Activated T-cell treated with anti-CD3 and anti-CD28 coated beads, Interleukin-2, amount 50 U/mL, for 48 hours (primary cell): ENCODE measurements at places on chromosomes 5 and 9.
A peak's percentile ranks its signal among the peaks of the same experiment; 100 is the strongest.

DNA sequence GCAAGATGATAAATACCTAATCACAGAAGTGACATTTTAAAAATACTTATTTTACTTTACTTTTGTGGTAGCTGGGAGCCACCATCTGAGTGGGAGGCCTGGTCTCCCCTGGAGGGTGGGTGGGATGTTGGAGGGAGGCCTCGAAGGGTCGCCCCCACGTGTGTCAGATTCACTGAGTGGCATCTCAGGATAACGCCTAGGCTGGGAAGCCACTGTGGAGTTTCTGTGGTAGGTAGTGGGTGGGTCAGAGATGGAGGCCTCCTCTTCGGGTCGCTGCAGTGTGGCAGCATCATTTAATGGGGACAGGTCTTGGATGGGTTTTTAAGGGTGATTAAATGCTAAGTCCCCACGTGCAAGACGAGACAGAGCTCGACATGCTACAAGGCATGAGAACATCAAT is 1154.8 kb upstream of the CDH18 start:
- DNase-seq, result peak; percentile 16

- no peak for DNase-seq
Observed at GRCh38 chr9:93978551-93978950, 23.4 kb upstream of the BARX1 start.

- DNase-seq, result peak; percentile 54
Observed at GRCh38 chr5:6780802-6781391, 67.7 kb downstream of the TENT4A start.

GRCh38 chr5:93721511-93721910 is 19.9 kb downstream of the POU5F2 start:
- no peak for DNase-seq

GRCh38 chr5:125149110-125149509 is 402.7 kb upstream of the ZNF608 start:
- DNase-seq, result no peak

DNA sequence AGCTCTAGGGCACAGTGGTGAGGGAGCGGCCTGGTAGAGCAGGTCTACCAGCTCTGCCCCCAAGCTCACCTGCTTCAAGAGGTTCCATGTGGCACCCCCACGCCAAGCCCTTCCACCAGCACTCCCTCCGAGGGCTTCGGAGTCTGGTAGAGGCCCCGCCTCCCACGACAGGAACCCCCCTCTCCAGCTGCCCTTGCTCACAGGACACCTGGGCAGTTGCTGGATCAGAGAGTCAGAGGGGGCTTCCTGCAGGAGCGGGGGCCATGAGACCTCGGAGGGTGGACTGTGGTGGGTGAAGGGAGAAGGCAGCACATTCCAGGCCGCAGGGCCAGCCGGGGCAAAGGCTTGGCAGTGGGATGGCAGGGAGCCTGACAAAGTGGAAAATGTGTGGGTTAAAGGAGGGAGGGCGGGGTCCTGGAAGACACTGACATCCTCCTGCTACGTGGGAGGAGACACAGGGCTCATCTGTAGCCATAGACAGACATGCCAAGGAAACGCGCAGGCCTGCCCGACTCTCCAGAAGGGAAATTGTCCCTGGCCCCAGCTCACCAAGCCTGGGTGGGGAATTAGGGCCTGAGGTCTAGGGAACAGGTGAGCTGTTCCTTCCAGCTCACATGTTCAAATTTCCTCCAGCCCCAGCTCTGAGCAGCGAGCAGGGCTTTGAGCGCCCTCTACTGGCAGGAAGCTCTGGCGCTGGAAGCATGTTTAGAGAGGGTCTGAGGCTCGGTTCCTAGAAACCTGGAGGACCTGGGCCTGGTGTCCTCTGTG is 74.2 kb downstream of the NTNG2 start:
- peak; percentile 88 for DNase-seq

DNA sequence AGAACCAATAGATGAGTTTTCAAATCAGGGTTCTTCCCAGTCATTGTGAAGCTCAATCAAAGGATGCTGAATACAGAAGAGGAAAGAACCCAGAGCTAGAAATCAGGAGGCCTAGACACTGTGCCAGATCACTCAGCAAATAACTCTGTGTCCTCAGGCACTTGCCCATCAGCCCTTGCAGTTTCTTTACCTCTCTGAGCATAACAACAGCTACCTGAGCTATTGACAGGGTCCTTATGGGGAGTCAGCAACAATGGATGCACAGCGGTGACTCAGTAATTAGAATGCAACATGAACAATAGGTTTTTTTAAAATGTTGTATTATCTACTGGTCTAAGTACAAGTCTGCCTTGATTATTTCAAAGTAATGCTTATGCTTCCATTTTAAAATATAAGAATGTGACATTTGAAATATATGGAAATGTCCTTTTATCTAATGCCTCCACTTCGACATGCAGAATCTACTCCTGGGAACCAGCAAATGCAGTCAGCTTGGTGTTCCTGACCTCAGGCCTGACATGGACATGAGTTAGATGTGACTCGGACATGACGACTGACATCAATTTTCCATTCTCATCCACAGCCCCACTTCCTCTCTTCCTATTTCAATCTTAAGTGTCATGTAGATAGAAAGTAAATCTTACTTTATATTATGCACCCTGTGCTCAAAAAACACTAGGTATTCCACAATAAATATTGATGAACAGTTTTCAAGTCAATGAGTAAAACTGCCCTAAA is 155.0 kb downstream of the TLE1 start:
- DNase-seq, result no peak

DNA sequence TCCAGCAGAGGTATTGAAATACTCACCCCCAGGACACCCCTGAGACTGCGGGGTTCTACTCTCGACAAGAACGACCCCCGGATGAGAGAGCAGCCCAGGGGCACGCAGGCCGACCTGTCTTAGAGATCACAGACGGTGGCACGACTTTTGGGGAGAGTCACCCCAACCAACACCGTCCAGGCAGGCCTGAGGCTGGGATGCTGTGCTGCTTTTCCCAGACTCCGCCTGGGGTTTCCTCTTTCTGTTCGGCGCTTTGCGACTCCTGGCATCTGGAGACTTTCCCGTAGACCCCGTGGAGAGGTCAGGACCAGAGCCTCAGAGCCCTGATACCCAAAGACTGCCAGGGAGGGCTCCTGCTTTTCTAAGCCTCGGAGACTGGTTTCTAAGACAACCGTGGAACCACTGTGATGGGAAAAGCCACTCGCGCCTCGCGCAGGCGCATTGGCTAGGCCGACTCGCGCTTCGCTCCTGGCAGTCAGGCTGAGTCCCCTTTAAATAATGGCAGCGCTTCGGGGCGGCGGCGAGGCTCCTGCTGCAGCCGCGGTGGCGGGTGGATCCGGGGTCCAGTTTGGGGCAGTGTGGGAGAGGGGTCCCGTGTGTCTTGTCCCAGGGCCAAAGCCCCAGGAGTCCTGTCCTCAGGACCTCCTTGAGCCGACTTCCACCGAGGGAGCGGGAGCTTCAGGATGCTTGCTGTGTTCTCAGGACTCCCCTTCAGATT is 484.0 kb downstream of the SPATA31A7 start:
- DNase-seq, result no peak

GRCh38 chr5:38403406-38403805 is 145.0 kb downstream of the EGFLAM start:
- DNase-seq, result no peak

DNA sequence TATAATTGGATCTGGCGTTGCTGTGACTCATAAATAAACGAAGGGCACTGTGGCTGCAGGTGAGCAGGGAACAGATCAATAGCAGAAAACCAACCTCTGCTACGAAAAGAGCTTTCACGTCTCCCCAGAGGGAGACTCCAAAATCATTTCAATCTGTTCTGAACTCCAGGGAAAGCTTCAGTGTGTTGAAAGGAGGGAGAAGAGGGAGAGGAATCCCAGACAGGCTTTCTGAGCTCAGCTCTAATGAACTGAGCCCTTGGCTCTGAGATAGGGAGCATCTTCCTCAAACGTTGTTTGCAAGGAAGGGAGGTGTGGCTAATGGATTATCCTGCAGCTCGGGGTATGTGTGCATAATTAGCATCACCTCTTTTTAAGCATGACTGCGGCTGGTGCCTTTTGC is 288.0 kb upstream of the IRX4 start:
- DNase-seq, result no peak

- DNase-seq, result no peak
Observed at GRCh38 chr9:127530206-127530941, 79.1 kb downstream of the LRSAM1 start.

DNA sequence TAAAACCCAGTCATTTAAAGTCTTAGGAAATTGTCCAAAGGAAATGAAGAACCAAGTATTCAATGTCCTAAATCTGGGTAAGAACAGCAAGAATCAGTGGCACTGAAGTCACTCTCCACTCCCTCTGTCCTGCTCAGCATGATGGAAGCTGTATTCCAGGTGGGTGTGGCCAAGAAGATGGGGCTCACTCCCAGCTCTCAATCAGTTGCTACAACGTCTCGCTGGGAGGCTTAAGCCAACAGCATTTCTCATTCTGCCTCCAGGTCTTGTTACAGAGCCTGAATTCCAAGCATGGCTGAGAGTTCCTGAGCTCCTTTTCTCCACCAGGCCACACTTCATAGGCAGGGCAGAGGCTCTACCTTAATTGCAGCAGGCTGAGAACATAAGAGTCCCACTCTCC is 41.2 kb upstream of the TRIO start:
- no peak for DNase-seq

GRCh38 chr9:75812141-75812540 is 78.3 kb upstream of the PCSK5 start:
- DNase-seq, result no peak

DNA sequence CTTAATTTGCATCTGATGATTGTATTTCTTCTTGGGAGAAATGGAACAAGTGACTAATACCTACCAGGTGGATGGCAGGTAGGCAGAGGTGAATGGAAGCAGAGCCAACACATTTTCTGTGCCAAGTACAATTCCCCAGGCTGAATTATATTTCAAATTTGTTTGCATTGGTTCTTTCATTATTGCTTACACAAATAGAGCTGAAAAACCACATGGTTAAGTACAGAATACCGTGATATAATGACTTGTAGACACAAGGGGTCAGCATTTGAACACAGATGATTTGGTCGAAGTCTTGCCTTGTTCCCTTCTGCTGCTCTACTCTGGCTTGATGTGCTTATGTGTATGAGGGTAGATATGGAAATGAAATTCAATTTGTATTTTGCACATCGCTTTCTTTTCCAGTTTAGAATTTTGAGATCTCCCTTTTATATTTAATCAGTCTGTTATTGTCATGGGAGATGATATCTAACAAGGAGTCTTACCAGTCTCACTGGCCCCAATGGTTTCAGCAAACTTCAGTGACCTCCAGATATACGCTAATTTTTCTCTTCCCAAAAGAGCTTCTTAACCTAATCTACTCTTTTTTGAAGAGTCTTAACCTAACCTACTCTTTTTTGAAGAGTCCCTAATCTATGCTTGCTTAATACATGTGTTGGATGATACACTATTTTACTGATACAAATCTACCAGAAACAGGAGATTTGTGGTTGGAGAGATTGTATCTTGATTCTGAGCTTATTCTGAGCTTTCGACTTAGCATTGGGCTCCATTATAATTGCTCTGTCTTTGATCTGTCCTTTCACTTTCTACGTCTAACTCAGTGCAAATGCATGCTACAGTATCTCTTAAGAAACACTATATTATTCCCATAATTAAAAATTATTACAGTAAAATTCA is 88.1 kb downstream of the PCSK1 start:
- DNase-seq, result no peak
